Sciatic nerve (tissue), 2 donors: ENCODE measurements at places on chromosomes 1 and 21.

DNA sequence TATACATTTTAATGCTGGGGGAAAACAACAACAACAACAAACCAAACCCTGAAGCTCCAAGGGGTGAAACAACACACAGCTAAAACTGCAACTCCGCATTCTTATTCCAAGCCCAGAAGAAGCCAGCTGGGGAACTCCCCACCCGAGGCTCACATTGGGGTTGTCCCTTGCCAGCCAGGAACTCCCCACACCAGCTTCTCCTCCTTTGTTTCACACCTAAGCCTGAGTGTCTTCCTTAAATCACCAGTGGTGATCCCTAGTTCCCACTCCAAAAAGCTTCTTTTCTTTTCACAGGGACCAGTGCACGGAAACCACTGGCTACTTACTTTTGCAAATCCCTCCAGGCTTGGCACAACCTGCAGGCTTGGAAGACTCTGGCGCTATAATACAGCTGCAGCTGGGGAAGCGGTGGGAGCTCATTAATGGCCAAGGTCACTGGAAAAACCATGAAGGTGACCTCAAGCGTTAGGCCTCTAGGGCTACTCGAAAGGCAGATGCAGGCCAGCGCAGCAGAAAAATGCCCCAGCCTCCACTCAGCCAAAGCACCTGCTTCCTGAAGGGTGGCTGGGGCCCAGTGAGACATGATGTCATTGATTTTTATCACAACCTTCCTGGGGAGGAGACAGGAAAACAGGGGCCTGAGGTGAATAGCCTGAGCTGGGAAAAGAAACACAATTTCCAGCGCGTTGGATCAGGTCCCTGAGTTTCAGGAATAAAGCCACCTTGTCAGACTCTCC is 40.1 kb downstream of the TLR5 start:
- DNase-seq: no peak

DNA sequence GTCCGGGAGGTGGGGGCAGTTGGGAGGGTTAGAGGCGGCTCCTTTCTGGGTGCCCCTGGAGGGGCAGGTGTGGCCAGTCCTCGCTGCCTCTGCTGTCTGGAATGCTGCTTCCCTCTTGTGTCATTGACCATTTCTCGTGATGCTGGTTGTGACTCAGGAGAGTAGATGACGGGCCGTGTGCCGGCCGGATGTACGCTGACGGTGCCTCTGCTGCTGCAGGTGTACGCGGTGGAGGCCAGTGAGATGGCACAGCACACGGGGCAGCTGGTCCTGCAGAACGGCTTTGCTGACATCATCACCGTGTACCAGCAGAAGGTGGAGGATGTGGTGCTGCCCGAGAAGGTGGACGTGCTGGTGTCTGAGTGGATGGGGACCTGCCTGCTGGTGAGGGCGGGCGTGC is 13.9 kb downstream of the PRMT2 start:
- DNase-seq: no peak

GRCh38 chr1:66300972-66301451 is 232.9 kb upstream of the SGIP1 start:
- no peak for DNase-seq

DNA sequence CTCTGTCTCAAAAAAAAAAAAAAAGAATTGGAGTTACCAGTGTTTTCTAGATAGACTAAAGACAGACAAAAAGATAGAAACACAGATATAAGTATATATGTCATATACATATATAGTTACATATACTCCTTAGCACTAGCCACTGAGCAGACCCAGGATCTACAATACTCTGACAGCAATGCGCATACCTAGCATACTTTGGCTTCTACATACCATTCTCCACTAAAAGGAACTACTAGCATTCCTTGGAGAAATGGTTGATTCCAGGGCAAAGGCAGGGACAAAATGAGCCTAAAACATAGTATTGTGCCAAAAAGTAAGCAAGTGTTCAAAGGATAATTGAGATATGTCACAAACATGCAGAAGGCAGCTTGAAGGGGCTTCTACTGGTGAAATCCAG is 22.7 kb downstream of the SYNJ1 start:
- DNase-seq: no peak

DNA sequence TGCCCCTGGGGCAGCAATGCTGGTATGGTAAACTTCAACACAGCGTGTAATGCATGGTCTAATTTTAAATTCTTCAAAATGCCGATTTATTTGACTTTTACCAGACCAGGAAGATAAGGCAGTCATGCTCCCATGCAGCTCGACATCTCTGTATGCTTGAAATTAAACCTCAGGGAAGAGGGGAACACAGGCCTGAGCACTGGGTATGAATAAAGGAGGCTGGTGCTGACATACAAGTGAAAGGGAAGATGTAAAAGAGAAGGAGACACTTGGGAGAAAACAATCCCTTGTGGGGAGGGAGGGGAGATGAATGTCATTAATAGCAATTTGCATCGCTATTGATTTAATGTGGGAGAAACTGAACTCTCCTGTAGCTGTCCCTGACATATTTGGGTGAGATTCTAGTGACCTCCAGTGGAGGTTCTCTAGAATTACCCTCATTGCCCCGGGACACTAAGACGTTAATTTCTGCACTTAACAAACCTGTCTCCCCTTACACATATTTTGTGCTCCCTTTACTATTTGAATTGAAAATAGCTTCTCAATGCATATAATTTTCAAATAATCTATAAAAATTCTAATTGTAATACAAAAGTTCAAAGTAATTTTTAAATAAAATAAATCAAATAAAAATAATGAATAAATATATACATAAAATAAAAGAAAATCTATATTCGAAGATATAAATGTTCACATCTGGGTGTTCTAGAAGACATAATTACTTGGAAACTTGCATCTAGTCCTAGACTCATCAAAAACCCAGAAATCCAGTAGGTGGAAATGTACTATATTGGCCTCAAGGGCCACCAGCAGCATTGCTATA is 283.1 kb downstream of the LMX1A start:
- no peak for DNase-seq

DNA sequence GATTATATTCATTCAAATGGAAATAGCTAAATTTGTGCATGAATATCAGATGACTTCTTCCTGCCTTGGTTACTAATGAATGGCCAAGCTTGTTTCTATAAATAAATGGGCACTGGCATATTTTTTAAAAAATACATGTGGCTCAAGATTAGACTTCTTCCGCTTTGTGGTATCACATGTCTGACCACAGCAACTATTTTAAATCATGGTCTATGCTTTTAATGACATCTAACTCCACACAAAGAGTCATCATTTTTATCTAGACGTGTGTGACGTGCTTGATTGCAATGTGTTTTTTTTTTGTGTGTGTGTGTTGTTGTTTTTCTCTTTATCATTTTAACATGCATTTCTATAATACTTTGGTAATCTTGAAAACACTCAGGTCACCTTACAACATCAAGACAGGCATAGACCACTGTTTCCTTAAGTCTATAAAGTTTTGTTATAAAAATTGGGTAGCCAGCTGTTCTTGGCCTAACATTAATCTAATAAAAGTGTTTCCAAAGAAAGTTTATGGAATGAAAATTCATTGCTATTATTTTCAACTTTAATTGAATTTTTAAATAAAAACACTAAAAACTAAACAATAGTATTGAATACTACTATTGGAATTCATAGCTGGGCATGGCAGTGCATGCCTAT is 29.5 kb downstream of the RGS1 start:
- DNase-seq: no peak

- no peak for DNase-seq
Measured at GRCh38 chr1:164735315-164736052, 176.5 kb downstream of the PBX1 start.
